ENCODE measurements at places on chromosomes 2 and 18.

DNA sequence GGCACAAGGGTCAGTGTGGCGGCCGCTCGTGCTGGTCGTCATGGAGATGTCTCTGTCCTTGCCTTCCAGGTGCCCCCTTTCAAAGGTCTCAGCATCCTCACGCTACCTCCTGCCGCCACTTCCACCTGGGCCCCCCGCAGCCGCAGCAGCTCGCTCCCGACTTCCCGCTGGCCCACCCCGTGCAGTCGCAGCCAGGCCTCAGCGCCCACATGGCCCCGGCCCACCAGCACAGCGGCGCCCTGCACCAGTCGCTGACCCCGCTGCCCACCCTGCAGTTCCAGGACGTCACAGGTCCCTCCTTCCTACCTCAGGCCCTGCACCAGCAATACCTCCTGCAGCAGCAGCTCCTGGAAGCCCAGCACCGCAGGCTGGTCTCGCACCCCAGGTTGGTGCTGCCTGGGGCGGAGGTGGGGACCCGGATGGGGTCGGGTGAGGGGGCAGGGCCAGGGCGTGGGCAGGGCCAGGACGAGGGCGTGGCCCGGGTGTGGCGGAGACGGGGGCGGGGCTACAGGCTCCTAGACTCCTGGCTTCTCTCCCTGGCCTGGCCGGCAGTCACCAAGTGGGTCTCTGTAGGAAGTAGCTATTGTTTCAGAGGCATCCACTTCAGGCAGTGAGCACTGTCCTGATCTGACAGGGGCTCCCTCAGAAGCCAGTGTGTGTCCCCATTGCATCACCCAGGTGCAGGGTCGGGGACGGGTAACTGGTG, 223.7 kb downstream of the LOXHD1 start:
- no peak for DNase-seq

- no peak for DNase-seq
Measured at GRCh38 chr2:88690591-88691338, 708 bp upstream of the RPIA start.

DNA sequence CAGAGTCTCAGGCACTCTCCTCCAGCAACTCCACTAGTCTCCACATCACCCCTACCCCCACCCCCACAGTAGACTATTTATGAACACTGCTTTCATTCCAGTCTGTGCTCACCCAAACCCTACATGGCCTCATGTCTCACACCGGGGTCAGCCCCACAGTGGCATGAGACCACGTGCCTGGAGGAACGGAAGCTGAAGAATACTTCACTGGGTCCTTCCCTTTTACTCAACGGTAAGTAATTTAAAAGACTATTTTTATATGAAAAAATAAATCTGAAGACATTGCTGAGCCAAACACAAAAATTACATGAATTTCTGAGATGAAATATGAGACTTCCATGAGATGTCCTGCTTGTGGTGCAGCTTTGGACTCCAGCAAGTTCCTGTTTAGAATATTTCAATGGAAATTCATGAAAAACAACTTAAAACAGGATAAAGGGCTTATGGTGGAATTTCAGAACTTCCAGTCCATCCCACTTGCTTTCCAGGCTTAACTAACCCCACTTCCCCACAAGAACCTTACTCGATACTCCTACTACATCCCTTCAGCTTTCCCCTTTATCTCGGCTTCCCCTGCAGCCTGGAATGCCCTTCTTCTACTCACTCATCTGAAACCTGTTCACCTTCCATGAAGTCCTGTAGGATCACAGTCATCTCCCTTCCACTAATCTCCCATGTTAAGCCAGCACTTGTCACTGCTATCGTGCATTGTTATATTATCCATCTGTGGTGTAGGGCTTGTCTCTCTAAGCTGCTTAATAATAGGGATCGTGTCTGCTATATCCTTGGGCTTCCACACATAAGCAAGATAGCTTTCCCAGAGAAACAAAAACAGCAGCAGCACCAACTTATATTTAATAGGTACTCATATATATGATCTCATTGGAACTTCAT, 47.9 kb downstream of the SLC14A1 start:
- no peak for DNase-seq

DNA sequence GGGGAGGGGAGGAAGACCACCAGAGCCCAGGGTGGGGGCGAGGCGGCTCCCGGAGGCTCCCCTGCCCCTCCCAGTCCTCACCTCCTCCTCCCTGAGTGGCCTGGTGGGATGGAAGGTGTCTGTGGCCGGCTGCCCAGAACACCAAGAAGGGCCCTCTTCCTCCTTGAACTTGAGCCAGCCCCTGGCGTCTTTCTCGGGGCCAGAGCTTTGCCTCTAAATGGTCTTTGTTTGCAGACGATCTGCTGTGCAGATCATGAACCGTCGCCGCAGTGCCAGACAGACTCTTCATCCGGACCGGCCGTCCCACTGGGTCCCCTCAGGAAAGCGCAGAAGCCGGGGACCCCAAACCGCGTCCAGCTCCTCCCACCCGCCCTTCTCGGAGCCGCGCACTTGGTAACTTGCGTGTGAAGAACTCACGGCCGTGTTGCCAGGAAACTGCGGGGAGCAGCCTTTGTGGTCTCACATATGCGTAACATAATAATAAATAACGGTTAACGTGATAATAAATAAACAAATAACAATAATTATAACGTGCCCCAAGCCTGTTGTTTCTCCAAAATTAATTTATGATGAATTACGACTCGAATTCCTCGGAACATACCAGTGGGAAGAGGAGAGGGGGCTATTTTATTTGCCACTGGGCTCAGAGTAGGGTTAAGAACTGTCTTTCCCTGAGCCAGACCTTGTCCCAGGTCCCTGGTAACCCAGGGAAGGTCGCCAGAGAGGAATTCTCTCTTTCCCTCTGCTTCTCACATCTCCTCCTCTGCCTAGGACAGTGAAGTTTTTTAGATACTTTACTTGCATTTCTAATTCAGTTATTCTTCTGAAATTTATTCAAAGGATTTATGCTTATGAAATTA, 41.0 kb downstream of the PTGR3 start:
- no peak for DNase-seq

- no peak for DNase-seq
Measured at GRCh38 chr2:241813644-241814392, 4.8 kb downstream of the NEU4 start.

GRCh38 chr2:17818235-17818815, 2.1 kb downstream of the MSGN1 start:
- no peak for DNase-seq

DNA sequence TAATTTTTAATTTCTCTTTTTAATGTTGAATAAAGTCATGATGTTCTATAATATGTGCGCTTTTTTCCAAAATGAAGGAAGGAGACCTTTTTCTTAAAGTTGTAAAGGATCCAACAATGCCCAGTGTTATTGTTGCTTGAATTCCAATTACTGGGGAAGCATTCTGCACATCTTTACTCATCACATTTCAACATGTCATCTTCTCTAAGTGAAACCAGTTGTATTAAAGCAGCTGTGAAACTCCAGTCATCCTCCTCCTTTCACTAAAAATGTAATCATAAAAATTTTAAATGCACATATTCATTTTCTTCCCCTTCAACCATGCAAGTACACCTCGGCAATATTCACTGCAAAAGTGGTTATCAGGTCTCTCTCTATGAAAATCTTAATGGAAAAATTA, 722.7 kb downstream of the TSN start:
- no peak for DNase-seq

DNA sequence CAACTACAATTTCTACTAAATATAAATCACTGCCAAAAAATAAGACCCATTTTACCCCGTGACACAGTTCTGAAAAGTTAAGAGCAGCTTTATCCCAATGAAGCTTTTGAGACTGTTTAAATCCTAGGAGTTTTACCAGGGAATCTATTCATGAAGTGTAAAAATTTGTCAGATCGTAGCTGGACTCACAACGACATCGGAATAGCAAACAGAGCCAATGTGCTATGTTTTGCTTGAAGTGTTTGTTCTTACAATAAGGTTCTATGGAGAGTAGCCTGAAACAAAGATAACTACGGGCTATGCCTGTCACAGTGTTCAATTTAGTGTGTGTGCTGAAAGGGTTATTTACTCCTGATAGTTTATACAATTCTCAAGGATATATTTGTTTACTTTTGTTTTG, 78.5 kb upstream of the L3MBTL4 start:
- no peak for DNase-seq
